ENCODE measurements at places on chromosomes 12 and 14.

DNA sequence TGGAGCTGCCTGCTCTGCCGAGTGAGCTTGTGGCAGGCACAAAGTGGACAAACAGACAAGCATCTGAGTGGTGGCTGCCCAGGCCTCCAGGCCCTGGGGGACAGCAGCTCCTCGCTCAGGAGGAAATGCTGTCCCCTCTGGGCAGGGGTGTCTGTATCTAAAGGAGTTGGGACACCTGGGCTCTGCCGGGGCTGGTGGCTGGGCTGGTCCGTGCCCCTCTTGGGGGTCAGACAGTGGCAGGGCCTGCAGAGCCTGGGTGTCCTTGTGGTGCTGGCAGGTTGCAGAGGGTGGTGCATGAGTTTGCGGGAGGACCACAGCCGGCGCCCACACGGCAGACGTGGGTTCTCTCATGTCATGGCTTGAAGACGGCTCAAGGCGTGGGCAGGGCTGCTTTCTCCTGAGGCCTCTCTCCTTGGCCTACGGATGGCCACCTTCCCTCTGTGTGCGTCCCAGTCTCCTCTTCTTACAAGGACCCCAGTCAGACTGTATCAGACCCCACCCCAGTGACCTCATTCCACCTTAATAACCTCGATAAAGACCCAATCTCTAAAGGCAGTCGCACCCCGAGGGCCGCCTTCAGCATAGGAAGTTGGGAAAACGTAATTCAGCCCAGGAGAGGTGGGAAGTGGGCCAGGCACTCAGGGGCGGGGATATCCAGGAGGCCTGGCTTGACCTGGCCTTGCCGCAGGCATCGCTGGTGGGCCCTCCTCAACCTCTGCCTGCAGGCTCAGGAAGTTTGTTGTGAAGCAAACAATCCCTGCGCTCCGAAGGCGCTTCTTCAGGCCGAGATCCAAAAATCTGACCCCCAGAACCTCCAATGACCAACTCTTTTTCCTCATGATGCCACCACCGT, 110.0 kb downstream of the KIF26A start:
- DNase-seq: no peak

- no peak for DNase-seq
Observed at GRCh38 chr14:55458800-55459515, 18.5 kb upstream of the TBPL2 start.

DNA sequence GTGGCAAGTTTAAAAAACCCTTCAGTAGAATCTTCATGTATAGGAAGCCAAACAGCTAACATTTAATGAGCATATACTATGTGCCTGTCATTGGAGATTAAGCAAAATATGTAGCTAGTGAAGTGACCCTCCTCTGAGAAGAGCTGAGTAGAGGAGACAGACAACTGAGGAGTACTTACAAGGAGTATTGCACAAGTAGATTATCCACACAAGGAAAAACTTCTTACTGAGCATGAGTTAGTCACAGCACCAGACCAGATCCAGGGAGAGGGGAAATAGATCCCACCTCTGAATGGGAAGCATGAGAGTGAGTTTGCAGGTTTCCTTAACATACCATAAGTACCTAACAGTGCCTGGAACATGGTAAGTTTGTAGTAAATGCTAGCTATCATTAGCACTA, 33.0 kb downstream of the FRMD6 start:
- DNase-seq: no peak

GRCh38 chr12:97288531-97288930, 174.1 kb upstream of the RMST start:
- no peak for DNase-seq

- no peak for DNase-seq
Observed at GRCh38 chr12:27937768-27938167, 34.8 kb downstream of the PTHLH start.

GRCh38 chr12:100185361-100185894, 15.2 kb upstream of the ACTR6 start:
- peak; percentile 80 for DNase-seq

GRCh38 chr12:27309293-27309994, 23.2 kb upstream of the BMAL2 start:
- DNase-seq: no peak

DNA sequence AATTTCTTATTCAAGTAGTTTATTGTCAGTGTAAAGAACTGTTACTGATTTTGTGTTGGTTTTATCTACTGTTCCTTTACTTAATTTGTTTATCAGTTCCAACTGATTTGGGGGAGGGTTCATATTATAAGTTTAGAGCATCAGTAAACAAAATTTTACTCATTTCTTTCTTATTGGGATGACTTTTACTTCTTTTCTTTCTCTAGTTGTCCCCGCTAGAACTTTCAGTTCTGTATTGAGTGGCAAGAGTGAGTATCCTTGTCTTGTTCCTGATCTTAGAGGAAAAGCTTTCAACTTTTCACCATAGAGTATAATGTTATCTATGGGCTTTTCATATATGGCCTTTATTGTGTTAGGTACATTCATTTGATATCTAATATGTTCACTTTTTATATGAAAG, 584.1 kb downstream of the LRFN5 start:
- no peak for DNase-seq

DNA sequence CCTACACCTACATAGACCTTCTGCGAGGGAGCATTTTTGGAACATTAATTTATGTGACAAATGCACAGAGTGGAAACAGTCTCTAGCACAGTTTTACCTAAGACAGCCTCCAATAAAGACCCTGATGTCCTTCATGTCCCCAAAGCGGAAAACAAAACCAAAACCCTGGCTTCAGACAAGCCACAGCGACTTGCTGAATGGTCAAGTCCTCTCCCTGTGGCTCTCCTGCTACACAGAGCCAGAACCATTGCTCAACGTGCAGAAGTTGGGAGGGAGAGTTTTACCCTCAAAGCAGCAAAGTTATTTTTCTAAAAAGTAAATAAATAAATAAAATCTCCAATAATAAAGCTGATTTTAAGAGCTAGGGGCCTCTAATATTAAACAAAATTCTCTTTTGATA, 135.0 kb upstream of the TMEM132C start:
- no peak for DNase-seq

GRCh38 chr14:104392001-104392395, 187.6 kb upstream of the C14orf180 start:
- no peak for DNase-seq
